Heart right ventricle (tissue), 16 donors: ENCODE measurements at places on chromosomes 11 and 22. TPM values are rescaled to one million over a fixed set of nuclear protein-coding genes. Genes with fewer than 3 reads are reported as not detected.

GRCh38 chr11:3105791-3106735 is 48.8 kb upstream of the CARS1 start:
- no peak for DNase-seq

GRCh38 chr11:32033067-32033466 is 57.8 kb upstream of the RCN1 start:
- DNase-seq: no peak

The OR52A1 gene
- total RNA-seq: not detected

GRCh38 chr11:3136546-3137455 is 28.3 kb downstream of the OSBPL5 start:
- peak; percentile 8 for DNase-seq

The CNTF gene
- 1.3 TPM for total RNA-seq

DNA sequence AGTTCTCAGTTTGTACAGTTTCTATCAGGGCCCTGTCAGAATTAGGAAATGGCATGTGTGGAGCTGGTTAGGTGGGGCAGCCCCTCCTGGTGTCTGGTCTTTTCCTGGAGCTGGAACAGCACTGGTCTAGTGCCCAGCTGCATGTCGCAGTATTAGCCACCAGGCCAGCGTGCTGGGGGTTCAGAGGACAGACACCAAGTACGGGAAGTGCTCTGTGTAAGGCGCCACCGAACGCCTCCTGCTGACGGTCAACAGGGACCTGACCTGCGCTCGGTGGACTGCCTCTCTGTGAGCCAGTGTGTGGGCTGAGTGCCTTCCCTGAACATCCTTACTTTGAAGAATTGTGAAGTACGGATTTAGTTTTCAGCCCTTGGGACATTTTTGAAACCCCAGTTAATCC is 33.9 kb downstream of the AP2A2 start:
- DNase-seq: no peak

- no peak for DNase-seq
Measured at GRCh38 chr22:44855855-44856254, 103.5 kb downstream of the ARHGAP8 start.

- no peak for DNase-seq
Measured at GRCh38 chr11:60118338-60118737, 29.9 kb downstream of the MS4A2 start.

The OR5B21 gene
- not detected for total RNA-seq

GRCh38 chr11:10410844-10411200 is 44.2 kb upstream of the AMPD3 start:
- no peak for DNase-seq

The CASP1 gene
- total RNA-seq: 7.3 TPM

DNA sequence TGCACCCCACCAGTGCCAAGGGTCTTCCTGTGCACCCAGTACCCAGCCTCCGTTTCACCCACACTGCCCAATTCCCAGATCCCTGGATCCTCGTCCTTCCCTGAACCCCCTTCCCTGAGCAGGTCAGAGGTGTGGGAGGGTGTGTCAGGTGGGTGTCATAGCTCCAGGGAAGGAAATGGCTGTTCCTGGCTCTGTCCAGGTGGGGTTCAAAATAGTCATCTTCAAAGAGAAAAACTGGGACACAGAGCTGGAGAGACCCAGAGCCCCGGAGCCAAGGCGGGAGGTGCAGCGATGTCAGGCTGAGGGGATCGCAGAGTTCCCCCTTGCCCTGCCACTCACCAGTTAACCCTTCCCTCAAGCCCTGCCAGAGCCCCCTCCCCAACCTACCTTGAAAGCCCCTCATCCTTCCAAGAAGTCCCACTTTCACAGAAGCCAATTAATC is 698 bp downstream of the C1QTNF4 start:
- DNase-seq: no peak

DNA sequence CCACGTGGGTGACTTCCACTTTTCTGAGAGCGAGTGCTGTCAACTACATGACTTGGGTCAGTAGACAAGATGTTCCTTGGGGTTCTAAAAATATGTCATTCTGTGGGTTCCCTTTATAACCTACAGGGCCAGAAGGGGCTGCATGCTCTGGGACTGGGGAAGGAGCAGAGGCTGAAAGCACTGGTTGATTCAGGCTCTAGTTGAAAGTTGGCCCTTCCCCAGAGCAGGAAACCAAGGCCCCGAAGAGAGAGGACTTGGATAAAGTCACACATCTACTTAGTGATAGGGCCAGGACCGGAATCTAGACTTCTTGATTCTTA is 9.9 kb downstream of the ADAMTS15 start:
- no peak for DNase-seq

The MPEG1 gene
- 8.1 TPM for total RNA-seq

DNA sequence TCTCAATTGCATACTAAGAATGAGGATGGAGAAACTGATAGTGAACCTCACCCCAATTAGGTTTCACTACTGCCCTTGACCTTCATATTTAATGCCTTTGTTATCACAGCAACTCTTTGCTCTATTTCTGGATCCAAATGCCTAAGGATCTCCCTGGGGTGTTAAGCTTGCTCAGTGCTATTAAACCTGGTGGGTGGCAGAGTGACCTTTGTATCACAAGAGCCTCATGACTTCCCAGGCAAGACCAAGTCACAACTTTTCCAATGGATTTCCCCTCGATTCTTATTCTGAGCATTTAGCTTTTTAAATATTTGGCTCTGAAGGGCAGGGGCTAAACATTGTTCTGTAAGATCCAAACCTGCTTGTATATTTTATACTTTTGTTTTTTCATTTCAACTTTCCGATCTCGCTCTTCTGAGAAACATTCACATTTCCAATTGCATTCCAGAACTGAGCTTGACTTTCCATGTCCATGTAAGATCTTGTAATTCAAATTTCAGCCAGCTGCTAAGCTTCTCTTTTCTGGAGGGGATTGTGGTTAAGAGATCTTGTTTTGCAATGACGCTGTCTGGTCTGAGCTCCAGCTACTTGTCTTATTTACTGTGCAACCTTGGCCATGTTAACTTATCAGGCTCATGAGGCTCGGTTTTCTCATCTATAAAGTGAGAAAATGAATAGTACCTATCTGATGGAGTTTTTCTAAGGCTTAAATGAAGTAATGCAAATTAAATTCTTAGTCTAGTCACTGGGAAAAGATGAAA is 6.4 kb upstream of the EHF start:
- no peak for DNase-seq

The KCNJ5 gene
- 32.1 TPM for total RNA-seq

The P2RY2 gene
- total RNA-seq: 9.8 TPM

The BATF2 gene
- 3.1 TPM for total RNA-seq

GRCh38 chr22:26522012-26522411 is 9.7 kb upstream of the TFIP11 start:
- no peak for DNase-seq

GRCh38 chr22:37240941-37241320 is 3.1 kb downstream of the RAC2 start:
- no peak for DNase-seq

GRCh38 chr11:68542617-68543016 is 82.1 kb downstream of the PPP6R3 start:
- DNase-seq: no peak

DNA sequence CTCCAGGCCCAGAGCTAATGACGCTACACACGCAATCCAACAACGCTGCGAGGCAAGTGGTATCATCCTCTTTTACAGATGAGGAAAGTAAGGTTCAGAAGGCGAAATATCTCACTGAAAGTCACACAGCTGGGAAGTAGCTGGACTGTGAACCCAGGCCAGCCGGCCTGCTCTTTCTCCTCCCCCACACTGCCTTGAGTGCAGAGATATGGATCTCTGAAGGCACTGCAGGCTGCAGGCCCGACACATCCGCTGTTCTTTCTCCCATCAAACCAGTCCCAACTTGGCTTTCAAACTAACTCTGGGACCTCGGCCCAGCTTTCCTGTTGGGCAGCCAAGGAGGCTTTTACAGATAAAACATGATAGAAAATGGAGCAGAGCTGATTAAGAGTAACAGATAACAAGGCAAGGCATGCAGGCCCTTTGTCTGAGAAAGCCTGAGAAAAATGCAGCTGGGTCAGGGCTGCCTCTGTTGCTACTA is 64.0 kb upstream of the PTPRJ start:
- DNase-seq: peak; percentile 54

DNA sequence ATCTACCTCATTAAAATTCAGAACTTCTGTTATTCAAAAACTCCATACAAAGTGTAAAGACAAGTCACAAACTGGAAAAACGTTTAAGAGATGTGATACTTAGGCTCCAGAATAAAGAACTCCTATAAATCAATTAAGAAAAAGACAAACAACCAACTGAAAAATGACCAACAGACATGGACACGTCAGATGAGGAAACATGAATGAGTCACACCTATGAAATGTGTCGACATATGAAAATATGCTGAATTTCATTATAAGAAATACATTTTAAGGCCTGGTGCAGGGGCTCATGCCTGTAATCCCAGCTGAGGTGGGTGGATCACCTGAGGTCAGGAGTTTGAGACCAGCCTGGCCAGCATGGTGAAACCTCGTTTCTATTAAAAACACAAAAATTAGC is 78.7 kb downstream of the ENTHD1 start:
- no peak for DNase-seq

The OR4C12 gene
- not detected for total RNA-seq

DNA sequence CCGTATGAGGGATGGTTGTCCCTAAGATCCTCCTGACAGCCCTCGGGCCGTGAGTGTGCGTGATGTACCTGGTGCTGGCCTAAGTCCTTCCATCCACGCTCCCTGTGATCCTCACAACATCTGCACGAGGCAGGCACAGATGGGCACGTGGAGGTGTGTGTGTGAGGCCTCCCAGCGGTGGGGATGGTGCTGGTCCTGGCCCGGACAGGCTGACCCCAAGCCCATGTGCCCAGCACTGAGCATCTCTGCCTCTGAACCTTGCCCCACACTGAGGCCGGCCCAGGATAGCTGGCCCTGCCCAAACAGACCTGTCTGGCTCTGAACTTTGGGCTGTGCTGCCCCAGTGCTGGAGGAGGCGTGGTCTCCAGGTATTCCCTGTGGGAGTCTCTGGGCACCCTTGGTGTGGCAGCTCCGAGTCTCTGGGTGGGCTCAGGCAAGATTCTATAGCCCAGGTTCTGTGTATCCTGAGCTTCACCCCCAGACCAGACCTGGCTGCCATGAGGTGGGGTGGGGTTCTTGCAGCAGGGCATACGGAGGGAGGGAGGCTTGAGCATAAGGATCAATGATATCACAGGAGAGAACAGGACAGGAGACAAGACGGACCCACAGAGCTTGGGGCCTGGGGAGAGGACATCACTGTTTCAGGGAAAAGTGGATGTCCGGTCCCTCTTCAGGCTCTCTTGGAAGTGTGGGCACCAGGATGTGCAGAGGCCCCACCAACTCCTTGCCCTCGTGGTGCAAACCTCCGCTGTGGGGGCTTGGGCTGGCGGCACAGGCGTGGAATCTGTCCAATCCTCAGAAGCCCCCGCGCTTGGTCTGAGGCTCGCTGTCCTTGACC is 881.8 kb downstream of the BRD1 start:
- DNase-seq: no peak

- DNase-seq: no peak
Measured at GRCh38 chr11:47843361-47844055, 4.6 kb downstream of the NUP160 start.

- DNase-seq: peak; percentile 31
Measured at GRCh38 chr11:35167426-35167954, 28.5 kb downstream of the CD44 start.

The UBQLNL gene
- total RNA-seq: 0.10 TPM

DNA sequence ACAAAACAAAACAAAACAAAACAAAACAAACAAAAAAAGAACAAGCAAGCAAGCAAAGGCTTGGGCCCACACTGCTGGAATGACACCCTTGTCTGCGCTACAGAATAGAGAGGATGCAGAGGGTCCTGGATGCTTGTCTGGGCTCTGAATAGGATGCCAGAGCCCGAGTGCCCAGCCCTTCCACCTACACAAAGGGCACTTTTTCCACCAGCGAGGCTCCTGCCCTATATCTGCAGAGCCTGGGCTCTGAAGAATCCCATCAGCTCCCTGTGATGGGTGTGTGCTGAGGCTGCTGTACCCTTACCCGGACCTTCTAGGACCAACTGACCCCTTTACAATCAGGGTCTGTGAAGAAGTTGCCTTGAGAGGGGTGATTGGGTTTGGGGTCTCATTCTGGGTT is 221.2 kb downstream of the DSCAML1 start:
- no peak for DNase-seq

DNA sequence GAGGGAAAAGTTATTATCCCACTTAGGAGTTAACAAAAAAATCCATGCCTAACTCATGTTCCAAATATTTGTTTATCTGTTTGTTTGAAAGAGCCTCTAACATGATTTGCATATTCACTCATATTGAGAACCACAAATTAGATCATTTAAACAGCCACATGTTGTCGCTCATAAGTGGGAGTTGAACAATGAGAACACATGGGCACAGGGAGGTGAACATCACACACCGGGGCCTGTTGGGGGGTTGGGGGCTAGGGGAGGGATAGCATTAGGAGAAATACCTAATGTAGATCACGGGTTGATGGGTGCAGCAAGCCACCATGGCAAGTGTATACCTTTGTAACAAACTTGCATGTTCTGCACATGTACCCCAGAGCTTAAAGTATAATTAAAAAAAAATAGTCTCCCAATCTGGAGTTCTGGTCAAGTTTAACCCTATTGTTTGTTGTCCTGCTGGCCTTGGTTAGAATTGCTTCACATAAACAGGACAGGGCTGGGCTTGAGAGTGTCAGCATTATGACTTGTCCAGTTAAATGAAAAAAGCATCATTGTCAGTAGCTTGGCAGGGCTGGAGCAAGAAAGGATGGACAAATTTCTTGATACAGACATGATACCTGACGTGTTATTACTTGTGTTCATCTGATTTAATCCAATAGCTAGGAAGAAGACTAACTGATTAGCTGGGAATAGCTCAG is 57.8 kb upstream of the PSMA1 start:
- DNase-seq: no peak

The TMEM25 gene
- total RNA-seq: 11.4 TPM
